ENCODE measurements at places on chromosomes 12 and 14.

DNA sequence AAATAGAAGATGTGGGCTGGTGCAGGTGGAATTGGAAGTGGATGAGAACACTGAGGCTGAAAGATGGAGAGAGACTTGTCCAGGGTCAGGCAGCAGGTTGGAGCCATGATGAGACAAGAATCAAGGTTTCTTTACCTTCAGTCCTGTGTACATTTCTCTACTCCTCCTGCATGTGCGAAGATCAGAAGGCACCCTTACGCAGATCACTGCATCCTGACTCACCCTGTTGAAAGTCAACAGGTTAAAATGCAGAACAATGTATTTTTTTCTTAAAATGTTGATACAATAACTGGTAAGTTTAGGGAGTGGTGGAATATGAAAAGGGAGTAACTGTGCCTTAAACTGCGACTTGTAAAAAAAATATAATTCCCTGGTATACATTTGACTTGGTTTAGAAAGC lies 47.8 kb downstream of the TESPA1 start:
- no peak for DNase-seq

DNA sequence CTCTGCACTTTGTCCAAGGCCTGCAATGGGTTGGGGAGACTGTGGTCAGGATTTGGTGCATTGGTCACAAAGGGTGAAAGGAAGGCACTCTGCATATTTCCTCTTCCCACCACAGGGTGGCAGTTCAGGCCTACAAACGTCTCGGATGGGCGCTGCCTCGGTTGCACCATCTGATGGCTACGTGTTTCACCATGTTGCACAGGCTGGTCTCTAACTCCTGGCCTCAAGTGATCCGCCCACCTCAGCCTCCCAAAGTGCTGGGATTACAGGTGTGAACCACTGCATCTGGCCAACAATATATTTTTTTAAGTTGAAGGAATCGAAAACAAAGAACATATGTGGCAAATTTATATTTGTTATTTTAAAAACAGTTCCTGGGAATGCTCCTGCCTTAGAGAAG lies 35.1 kb downstream of the TMBIM6 start:
- DNase-seq, result no peak

GRCh38 chr12:117350140-117350539 lies 11.3 kb downstream of the NOS1 start:
- DNase-seq, result no peak

GRCh38 chr12:124964836-124965462 lies 24.0 kb downstream of the DHX37 start:
- no peak for DNase-seq

GRCh38 chr12:118827606-118828005 lies 153.7 kb upstream of the SRRM4 start:
- DNase-seq, result no peak

DNA sequence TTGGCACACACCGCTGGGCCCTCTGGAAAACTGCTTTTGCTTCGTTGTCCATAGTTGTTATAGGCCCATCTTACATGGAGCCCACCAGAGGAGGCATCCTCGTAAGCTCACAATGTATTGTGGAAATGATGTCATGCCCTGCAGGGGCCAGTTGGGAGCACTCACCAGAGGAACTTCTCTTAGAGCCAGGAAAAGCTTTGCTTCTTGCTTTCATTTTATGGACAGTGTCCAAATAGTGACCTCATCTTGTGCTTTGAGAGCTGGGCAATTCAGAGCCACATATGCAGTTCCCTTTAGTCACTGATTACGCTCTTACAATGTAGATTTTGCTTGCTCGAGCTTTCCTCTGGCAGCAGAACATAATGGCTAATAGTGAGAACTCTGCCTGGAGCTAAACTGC lies 275.6 kb downstream of the AACS start:
- DNase-seq, result no peak

GRCh38 chr14:36874396-36875138 lies 212.9 kb downstream of the PAX9 start:
- DNase-seq, result no peak

DNA sequence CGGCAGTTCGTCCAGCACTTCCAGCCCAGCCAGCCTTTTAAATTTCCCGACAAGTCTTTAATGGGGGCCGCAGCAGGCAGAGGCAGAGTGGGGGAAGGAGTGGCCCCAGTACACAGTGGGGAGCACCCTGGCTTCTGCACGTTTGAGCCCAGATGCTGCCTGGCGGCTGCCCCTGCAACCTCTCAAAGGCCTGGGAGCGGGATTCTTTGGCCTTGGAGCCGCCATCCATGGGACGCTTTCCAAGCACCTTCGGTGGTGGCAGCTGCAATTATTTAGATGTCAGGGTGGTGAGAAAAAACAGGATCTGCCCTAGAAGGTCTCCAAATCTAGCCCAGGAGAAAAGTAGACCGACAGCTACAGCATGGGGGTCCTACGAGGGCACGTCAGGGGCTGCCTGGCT lies 46.0 kb downstream of the FAM222A start:
- no peak for DNase-seq

- DNase-seq, result no peak
Observed at GRCh38 chr12:54405573-54405972, 13.5 kb downstream of the ITGA5 start.

GRCh38 chr12:128933039-128933438 lies 79.8 kb downstream of the GLT1D1 start:
- DNase-seq, result no peak

- no peak for DNase-seq
Observed at GRCh38 chr14:104933746-104934733, 9.4 kb downstream of the PLD4 start.

- no peak for DNase-seq
Observed at GRCh38 chr12:24555730-24556129, 393.2 kb downstream of the BCAT1 start.

- no peak for DNase-seq
Observed at GRCh38 chr12:69342421-69342820, 5.8 kb upstream of the LYZ start.

GRCh38 chr12:11653215-11653753 lies 3.8 kb downstream of the ETV6 start:
- DNase-seq, result no peak

DNA sequence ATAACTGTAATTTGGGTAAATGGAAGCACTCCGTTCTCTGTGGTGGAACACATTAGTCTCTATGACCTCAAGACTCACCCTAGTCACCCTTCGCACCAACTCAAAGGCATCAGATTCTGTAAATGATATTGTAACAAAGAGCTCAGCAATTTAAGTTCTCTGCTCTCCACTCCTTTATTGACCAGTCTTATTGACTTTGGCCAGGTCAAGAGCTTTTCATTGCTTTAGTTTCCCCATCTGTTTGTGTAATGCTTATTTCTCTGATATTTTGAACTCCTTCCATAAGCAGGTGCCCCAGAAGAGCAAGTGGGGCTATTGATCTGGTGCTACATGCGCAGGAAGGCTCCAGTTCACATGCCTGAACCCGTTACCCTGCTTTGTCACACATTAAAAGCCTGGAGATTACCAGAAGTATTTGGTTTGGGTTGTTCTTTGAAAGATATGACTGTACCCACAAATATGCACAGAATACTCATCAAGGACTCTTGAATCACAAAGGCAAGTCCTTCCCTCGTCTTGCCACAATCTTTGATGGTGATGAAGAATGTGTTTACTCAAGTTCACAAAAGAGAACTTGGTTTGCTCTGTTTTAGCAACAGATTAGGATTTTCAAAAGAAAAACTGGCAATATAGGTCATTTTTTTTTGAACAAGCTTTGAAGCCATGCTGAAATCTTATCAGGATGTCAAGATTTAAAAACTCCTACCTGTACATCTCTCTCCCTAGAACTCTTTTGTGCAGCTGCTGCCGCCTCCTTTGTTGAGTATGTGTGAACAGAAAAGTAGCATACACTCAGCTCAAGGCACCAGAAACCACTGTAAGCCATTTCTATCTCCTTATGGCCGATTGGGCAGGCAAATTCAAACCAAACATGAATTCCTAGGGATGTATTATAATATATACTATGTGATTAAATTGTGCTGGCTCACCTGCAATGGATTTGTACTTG lies 193.9 kb downstream of the BCAT1 start:
- no peak for DNase-seq

GRCh38 chr12:105852496-105852895 lies 286.3 kb downstream of the NUAK1 start:
- no peak for DNase-seq

DNA sequence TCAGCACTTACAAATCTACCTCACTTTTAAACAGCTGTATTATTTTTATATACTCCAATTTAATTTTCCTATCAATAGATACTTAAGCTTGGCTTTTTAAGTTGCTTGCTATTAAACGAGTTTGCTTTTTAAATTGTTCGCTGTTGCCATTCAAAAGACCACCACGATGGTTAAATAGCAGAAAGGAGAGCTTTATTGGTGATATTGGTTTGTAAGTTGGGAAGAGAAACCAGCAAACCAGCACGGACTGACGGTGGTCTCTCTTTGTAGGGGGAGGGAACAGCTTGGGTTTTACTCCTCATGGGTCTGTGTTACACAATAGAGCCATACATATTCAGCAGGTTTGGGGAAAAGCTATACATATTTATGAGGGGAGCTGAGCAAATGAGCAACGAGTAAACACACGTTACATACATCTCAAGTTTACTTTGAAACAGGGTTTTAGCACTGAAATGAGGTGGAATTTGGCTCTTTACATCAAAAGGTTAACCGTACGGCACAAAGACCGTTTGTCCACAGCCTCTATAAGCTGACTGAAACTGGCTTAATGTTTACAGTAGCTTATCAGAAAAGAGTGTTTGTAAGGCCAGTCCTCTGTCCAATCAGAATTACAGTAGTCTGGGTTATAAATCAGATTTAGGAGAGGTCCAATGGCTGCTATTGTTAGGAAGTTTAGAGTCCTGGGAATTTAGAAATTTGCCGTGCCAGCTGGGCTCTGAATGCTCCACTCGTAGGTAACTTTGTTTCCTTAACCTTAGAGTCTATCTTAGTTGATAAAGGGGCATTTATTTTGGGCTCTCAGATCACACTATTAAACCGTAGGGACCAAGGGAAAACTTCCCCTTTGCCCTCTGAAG lies 69.7 kb upstream of the DHRS4 start:
- DNase-seq, result no peak

GRCh38 chr14:72686832-72687231 lies 207.1 kb downstream of the DPF3 start:
- DNase-seq, result no peak

GRCh38 chr14:22978981-22979671 lies 3.2 kb downstream of the AJUBA start:
- DNase-seq, result no peak

DNA sequence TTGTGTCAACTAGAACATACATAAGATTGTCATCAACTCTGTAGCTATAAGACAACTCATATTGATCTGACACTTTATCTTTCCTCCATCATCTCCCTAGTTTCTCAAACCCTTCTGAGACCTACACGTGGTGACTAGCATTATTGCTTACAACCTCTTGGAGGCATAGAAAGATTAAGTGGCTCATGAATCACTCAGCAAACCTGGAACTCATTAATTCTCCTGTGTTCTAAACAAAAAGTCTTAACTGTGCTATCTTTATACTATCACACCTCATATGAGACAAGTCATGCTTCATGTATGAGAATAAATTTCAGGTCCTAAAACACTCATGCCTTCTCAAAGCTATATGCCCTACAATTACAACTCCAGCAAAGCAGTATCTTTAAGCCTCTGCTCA lies 408.6 kb upstream of the SYT1 start:
- no peak for DNase-seq

DNA sequence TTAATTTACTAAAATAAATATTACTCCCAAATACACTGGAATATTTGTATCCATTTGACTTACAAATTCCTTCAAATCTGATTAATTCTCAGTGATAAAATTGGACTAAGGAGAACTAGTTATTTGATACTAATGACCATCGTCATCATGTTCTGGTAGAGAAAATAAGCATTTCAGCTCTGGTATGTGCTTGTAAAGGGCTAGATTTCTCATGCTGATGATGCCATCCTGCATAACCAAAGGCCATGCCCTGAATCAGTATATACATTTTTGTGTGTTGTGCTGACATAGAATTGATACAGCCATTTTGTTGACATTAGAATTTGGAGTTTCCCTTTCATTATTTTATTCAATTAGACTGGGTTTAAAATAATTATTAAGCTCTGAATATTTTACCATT lies 148.9 kb downstream of the PCNX1 start:
- DNase-seq, result no peak

GRCh38 chr14:78324353-78324752 lies 154.2 kb downstream of the NRXN3 start:
- DNase-seq, result no peak

- DNase-seq, result no peak
Observed at GRCh38 chr12:10307630-10308029, at the start of gene KLRD1. KLRD1 (plus strand) TSS chr12:10307870; CDS start chr12:10308078, 208 bp downstream.

- no peak for DNase-seq
Observed at GRCh38 chr12:495466-495865, 35.7 kb downstream of the B4GALNT3 start.

DNA sequence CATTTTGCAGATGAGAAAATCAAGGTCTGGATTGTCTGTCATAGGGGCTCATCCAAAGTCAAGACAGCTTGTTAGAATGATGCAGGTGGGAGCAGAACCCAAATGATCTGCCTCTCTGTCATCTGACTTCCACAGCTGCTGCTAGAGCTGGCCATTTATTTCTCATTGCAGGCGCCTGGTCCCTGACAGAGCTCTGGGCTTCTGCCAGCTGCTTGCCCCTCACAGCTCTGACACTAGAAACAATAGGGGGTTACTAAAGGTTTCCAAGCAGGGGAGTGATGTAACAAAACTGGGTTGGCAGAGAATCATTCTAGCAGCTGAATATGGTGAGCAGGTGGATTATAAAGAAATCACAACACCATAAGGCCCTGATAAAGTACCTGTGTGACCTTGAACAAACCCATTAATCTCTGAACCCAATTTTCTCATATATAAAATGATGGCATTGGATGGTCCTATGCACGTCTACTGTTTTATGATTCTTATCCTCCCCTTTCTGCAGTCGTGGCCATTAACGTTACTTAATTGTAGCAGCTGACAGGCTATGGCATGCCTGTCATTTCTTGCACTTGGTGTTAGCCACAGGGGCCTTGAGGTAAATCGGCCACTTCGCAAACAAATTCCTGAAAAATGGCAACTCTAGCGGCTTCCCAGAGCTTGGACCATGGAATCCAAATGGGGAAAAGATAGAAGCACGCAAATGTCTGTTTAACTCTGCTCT lies 134.6 kb downstream of the RMST start:
- DNase-seq, result no peak

DNA sequence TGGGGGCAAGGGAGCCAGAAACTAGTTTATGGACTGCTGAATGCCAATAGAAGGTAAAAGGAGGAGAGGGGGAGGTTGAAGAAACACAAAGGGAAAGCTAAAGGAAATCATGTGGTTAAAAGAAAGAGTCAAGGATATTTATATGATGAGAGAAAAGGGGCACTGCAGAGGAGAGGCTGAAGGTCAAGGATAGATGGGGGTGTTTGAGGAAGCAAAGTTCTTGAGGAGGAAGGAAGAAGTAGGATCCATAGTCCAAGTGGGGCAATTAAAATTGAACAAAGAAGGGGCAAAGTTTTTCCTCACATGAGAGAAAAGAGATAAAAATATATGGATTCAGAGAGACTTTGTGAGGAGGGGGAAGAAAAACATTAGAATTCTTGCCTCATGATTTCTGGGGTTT lies 10.1 kb upstream of the DBX2 start:
- no peak for DNase-seq

DNA sequence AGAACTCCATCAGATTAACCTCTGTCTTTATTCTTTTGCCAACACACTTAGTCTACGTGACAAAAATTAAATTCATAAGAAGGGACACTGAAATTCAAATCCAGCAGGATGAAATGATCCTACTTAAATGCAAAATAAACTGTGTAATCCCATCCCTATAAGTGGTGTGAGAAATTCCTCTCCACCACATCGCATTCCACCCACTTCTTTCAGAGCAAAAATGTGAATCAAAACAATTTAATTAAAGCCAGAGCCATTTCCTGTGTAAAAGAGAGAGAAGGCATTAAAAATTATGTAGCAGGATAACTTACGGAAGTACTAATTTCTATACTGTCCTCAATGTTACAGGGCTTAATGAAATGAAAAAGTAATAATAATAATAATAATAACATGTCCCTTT lies 844.3 kb downstream of the GALC start:
- no peak for DNase-seq

Measured in T-helper 1 cell (primary cell).